ENCODE measurements at places on chromosomes 13 and 19.
A peak's percentile ranks its signal among the peaks of the same experiment; 100 is the strongest.

DNA sequence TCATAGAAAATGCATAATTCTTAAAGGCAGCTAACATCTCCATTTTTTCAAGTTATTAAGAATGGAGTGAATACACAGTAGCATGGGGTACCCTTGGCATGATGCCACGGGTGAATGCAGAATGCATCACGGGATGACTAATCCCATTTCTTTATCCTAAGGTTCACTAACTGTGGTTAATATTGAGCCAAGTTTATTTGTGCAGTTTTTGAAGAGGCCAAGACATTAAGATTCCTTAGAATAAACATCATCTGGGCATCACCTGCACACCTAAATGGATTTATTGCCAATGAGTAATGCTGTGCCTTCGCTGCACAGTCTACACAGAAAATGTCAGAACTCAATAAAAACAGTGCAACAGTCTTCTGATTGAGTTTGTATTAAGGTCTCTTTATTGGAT is 333.1 kb downstream of the GPC6 start:
- DNase-seq, result peak; percentile 78

GRCh38 chr13:80857321-80857720 is 516.4 kb upstream of the SPRY2 start:
- no peak for DNase-seq

DNA sequence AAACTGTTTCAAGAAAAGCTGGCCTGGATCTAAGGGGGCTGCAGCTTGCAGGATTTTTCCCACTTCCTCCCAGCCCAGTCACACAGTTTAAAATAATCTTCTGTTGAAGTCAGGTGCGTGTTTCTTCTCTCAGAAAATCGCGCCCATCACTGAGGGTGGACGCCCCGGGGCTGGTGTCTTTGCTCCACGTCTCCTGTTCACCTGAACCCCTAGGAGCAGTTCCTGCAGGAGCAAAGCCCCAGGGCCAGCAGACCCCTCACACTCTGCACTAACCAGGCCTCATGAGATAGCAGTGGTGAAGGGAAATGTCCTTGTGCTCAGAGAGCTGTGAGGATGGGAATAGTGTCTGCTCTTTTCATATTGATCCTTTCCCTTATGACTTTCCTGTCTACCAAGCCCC is 920 bp upstream of the SIGLEC7 start:
- no peak for DNase-seq

DNA sequence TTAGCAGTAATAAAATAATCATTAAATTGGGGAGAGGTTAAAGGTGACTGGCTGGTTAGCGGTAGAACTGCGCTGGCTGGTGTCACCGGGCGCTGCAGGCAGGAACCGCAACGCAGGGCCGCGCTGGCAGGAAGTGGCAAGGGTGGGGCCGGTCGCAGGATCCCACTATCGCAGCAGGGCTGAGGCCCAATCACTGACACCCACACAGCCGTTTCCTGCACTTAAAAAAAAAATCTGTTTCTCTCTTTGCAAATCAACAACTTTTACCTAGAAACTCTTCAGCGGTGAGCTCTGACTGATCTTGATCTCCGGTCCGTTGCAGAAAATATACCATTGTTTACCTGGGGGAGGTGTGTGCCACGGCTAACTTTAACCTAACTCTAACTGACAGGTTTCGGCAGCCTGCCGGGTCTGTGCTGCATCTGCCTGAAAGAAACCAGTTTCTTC is 46.9 kb downstream of the KLF2 start:
- DNase-seq, result no peak

GRCh38 chr13:113608967-113609533 is 24.5 kb downstream of the TFDP1 start:
- no peak for DNase-seq

DNA sequence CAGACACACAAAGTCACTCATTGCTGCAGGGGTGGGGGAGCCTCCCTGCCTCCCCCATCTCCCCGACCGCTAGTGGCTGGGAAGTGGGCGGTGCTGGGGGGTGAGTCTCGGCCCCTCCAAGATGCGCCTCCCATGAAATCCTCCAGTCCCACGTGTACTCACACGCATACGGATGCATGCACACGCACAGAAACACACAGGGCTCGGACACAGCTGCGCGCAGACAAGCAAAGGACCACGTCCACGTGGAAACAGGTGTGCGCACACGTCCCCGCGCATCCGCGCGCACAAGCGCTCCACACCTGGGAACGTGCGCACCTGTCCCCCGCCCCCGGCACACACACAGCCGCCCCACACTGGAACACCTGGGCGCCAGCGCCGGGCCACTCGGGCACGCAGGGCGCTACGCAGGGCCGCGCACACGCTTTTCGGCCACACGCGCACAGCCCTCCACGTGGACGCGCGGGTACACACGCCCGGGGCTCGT is 687 bp downstream of the MATK start:
- no peak for DNase-seq

DNA sequence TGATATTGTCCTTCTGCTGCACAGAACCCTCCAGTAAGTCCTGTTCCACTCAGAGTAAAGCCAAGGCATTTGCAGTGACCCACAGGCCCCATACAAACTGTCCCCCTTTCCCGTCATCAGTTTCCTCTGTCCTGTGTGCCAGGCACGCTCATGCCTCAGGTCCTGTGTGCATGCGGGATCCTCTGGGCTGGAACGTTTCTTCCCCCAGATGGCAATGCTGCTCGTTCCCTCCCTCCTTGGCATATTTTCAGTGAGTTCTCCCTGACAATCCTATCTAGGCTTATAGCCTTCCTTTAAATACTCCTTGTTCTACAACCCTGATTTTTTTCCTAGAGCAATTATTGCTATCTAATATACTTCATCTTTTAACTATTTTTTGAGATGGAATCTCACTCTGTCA is 5.7 kb downstream of the OPA3 start:
- no peak for DNase-seq

DNA sequence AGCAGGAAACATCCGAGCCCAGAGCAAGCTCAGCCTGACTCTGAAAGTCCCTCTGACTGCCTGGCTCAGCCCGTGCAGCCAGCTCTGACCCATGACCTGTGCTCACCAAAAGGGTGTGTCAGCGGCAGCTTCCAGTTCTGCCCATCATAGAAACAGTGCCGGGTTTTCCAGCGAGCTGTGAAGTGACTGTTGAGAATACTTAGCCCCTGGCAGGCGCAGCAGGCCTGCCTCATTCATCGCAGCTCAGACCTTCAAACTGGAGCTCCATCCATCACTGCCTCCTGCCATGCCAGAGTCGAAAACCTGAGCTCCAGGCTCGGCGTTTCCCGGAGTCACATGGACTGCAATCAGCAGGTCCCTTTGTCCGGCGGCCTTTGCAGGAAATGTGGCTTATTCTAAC is 16.3 kb upstream of the GSX1 start:
- DNase-seq, result no peak

DNA sequence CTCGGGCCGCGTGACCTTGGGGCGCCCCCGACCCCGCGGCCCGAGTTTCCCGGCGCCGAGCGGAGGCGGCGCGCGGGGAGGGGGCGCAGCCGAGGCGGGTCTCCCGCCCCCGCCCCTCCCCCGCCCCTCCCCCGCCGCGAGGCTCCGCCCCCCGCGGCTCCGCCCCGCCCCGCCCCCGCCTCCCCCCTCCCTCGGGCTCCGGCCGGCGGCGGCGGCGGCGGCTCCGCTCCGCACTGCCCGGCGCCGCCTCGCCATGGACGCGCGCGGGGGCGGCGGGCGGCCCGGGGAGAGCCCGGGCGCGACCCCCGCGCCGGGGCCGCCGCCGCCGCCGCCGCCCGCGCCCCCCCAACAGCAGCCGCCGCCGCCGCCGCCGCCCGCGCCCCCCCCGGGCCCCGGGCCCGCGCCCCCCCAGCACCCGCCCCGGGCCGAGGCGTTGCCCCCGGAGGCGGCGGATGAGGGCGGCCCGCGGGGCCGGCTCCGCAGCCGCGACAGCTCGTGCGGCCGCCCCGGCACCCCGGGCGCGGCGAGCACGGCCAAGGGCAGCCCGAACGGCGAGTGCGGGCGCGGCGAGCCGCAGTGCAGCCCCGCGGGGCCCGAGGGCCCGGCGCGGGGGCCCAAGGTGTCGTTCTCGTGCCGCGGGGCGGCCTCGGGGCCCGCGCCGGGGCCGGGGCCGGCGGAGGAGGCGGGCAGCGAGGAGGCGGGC is at the start of gene HCN2:
Gene HCN2 (plus strand): TSS at position 189 of the 703 bp plus-strand sequence. CDS start 65 bp downstream, at position 254.
- no peak for DNase-seq

- DNase-seq, result no peak
These were observed 11.0 kb downstream of the PRKCG start for GRCh38 chr19:53892981-53893325.

GRCh38 chr13:98798849-98799645 is 46.6 kb upstream of the SLC15A1 start:
- peak; percentile 84 for DNase-seq

GRCh38 chr13:97142452-97142851 is 79.7 kb upstream of the MBNL2 start:
- no peak for DNase-seq

GRCh38 chr19:4260613-4261191 is 13.8 kb downstream of the YJU2 start:
- no peak for DNase-seq

- no peak for DNase-seq
These were observed 1.5 kb downstream of the OR10H1 start for GRCh38 chr19:15813916-15814315.

DNA sequence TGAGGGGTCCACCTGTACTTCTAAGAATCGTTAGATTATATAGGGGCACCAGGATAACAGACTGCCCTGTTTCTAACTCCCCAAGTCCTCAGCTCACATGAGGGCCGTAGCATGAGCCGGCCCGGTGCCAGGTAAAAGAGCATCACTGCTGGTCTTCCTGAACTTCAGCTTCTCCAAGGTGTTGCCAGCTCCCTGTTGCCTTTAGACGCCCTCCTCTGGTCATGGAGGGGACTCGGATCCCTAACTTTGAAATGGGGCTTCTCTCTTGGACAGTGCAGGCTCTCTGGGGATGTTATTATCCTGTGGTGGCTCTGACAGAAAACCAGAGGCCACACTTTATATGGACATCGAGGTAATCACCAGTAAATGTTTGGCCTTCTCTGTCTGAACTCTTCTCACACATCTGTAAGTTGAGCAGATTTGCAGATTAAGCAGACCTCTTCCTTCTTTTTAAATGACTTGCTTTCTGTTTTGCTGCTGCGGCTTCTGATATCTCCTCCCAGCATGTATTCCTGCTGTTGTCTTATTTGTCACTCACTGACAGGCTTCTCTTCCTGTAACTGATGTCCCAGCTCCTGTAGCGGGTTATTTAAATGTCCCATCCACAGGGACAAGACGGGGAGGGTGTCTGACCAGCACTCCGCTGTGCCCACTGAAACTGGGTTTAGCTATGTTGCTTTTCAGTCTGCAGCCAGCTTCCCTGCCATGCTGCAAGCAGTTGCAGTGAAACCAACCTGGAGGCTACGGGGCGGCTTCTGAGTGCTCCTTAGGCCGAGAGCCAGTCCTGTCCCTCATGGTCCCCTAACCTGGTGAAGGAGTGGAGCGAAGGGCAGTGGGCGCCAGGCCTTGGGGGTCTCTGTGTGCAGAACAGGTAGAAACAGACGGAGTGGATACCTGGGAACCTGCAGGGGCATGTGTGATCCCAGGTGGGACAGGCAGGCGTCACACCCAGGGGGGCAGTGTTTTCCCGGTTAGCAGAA is 39.2 kb downstream of the TSSK6 start:
- no peak for DNase-seq

GRCh38 chr13:34749046-34749445 is 193.0 kb upstream of the NBEA start:
- DNase-seq, result no peak

DNA sequence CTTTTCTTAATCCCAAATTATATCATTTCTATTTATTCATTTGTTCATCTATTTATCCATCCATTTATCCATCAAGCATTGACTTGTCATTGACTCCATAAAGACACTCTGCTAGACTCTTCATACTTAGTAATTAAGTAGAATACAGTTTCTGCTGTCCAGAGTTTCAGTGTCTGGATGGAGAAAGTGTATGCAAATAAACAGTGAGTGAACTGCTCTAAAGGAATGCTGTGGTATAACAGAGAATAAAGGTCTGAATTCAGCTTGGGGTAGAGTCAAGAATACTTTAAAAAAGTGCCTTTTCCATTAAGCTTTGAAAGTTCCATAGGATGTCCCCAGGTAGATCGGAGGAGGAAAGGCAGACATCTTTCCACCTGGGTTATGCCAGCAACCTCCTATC is 51.4 kb downstream of the RAP2A start:
- DNase-seq, result no peak
